ENCODE measurements at places on chromosomes 7 and 10.

GRCh38 chr10:122326385-122326784 lies 48.1 kb upstream of the PLEKHA1 start:
- no peak for DNase-seq

DNA sequence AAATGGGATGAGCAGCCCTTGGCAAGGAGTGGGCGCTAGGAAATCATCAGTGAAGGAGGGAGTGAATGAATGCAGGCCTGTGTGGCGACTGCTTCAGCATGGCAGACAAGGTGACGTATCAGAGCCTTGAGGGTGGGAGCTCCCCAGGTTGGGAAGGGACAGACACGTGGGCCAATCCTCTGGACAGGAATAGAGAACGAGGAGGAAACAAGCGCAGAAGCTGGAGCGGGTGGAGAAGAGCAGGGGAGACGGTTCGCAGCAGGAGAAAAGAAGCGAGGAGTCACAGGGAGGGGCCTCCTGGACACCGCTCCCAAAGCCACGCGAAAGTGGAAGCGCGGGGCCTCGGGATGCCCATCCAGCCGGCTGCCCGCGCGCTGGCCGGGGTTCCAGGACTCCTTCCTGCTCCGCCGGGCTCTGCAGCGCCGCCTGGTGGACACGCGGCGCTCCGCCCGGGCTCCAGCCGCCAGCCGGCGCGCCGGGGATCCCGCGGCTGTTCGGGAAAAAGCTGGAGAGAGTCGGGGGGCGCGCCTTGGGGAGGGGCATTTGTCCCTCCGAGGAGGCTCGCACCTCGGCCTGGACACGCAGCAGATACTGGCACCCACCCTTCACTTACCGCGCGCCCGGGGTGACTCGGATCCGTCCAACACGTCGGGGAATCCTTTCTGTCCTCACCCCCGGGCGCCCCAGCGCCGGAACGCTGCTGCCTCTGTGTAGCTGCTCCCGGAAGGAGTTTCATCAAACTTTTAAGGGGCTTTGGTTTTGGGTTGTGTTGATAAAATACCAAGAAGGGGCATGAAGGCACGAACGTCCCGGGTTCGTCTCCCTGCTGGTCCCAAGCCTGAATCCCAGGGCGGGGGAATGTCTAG lies 6.3 kb downstream of the ZNF503 start:
- DNase-seq, result no peak

- no peak for DNase-seq
Measured at GRCh38 chr7:75639071-75639885, 99.5 kb downstream of the HIP1 start.

DNA sequence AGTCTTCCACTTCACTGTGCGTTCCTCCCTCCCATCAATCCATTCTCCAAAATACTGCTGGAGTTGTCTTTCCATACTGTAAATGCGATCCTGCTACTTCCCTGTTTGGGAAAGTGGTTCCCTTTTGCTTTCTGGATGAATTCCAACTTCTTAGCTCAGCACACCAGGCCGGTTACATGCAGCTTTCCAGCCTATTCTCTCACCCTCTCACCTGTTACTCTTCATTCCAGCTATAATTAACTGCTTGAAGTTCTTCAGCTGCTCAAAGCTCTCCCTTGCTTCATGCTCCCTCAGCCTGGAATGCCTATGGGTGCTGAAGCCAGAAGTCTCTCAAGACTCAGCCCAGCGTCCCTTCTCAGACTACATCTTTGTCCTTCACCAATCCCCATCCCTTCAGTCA lies 6.0 kb upstream of the ZNRF2 start:
- no peak for DNase-seq

DNA sequence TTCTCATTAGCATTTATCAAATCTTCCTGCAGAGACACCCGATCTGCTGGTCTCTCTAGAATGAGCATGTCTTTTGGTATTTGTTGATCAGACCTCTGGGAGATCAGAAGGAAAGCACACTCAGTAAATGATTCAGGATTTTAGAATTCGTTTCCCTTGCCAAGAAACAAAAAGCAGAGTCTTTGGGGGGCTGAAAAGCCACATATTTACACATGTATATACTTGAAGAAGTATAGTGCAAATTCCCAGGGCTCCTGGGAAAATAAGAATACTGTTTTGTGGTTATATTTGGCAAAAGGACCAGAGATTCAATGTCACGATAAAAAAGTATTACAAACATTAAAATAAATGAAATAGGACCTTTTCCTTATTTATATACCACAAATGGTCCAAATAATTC lies 100.2 kb downstream of the AGMO start:
- no peak for DNase-seq

DNA sequence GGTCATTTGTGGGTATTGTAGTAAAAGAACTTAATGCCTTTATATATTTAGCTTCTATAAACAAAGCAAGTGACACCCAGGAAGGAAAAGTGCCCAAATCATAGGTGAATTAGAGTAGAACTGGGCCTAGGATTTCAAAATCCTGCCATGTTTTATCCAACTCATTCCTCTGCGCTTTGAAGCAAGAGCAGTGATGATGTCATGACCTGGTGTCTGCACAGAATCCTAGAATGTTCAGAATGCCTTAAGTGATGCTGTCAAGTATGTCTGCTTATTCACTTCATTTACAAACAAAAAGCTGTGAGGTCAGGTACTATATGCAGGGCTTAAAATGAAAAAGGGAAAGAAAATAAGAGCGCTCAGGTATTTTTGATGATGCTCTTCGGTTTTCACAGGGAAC lies 737.2 kb upstream of the ANKRD30A start:
- no peak for DNase-seq

DNA sequence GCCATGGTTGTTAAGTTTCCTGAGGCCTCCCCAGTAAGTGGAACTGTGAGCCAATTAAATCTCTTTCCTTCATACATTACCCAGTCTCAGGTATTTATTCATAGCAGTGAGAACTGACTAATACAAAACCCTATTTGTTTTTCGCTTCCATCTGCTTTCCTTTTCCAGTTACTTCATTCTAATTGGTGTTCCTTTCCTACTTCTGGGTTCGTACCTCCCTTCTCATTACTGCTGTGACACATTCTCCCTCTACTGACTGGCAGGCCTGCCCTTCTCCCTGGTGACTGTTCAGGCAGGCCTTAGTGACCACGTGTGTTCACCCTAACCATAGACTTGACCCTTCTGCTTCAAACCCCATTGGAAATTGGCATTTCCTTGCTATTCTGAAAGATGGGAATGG lies 37.7 kb downstream of the MTURN start:
- no peak for DNase-seq

DNA sequence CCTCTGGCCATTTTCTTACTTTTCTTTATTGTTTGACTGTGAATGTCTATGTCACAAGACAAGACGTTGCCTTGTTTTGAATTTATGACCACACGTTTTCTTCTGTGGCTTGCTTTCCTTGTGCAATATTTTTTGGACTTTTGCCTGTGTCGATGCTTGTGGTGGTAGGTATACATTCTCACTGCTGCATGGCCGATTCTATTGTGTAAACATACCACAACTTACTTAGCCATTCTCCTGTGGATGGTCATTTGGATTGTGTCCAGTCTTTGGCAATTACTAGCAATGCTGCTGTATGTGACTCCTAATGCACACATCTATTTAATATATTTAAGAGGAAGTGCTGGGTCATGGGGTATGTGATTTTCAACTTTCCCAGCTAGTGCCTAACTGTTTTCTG lies 18.0 kb upstream of the DLG5 start:
- DNase-seq, result no peak

- DNase-seq, result no peak
Measured at GRCh38 chr7:42831006-42831717, 80.7 kb downstream of the C7orf25 start.

- no peak for DNase-seq
Measured at GRCh38 chr10:32326119-32326518, 20.8 kb downstream of the EPC1 start.

- no peak for DNase-seq
Measured at GRCh38 chr7:107606303-107606702, 26.3 kb downstream of the BCAP29 start.

- no peak for DNase-seq
Measured at GRCh38 chr10:88538048-88538447, 45.1 kb downstream of the RNLS start.

- DNase-seq, result no peak
Measured at GRCh38 chr7:128911423-128912031, 1.0 kb upstream of the KCP start.

DNA sequence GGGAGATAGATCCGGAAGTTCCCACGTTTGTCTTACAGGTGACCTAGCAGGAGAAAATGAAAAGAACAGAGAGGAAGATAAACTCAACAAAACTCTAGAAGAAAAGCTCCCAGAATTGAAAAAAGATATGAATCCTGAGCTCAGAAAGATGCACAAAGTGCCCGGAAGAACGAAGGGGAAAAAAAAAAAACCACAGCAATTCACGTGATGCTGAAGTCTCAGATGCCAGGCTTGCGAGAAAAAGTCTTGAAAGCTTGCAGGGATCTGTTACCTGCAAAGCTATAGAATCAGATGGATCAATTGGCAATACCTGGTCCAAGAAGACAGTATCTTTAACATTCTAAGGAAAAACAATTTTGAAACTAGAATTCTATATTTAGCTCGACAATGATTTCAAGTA lies 33.5 kb downstream of the CARD11 start:
- no peak for DNase-seq

GRCh38 chr7:15688279-15688626 lies 1.8 kb upstream of the MEOX2 start:
- no peak for DNase-seq

- DNase-seq, result no peak
Measured at GRCh38 chr7:26413007-26413691, 121.5 kb downstream of the SNX10 start.

DNA sequence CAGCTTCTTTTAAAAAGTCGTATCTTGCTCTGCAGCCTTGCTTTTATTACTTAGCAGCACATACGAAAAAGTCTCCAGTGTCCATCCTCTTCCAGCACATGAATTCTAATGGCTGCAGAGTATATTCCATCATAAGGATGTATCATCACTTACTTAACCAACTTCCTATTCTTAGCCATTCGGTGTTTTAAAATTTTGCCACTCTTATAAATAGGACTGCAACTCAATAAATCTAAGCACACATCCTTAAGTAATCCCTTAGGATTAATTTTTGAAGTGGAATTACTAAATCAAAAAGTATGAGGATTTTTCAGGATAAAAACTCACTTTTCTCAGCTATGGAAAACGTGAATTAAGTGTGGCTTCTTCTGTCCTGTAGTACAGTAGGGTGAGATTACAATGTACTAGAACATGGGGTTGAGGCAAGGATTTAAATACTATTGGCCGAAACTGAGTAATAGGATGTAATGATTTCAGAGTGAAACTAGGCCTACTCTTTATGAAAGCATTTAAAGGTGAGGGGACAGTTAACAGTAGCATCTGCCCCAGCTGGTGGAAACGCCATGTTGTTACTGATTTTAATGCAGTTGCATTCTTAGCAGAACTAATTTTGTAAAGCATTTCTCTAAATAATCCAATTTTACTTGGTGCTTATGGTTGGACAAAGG lies 1035.5 kb downstream of the LRMDA start:
- DNase-seq, result no peak

- DNase-seq, result no peak
Measured at GRCh38 chr7:29604702-29605101, 41.1 kb downstream of the PRR15 start.

- DNase-seq, result no peak
Measured at GRCh38 chr10:33664070-33664469, 329.6 kb upstream of the NRP1 start.

DNA sequence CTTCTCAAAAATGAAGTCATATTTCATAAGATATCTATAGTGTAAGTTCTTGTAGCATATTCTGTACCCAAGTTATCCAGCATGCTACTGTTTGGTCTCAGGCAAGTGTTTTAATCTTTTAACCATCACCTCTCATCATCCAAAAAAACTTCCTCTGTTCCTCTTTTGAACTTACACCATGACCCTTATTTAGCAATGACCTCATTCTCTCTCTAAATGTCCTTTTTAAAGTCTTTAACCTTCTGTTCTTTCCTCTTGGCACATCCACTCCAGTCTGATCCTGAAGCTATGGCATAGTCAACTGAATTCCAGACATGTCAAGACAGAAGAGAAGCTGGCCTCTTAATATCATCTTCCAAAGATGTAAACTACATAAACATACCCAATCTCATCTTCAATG lies 26.2 kb downstream of the PPP3CB start:
- no peak for DNase-seq

DNA sequence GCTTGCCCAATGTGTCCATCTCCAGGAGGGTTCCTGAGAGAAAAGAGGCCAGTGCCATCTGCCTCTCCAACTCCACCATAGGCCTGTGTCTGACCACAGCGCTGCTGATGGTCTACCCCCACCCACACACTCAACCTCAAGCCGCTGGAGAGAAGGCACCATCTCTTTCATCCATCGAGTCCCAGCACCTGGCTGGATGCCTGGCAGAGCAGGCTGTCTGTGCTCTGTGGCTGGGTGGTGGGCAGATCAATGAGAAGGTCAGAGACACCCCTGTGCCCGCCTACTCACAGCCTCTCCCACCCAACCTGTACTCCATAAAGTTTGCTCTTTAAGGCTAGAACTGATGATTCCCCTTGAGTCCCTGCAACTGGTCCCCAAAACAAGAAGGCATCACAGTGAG lies 58.0 kb downstream of the CLRN3 start:
- DNase-seq, result no peak

DNA sequence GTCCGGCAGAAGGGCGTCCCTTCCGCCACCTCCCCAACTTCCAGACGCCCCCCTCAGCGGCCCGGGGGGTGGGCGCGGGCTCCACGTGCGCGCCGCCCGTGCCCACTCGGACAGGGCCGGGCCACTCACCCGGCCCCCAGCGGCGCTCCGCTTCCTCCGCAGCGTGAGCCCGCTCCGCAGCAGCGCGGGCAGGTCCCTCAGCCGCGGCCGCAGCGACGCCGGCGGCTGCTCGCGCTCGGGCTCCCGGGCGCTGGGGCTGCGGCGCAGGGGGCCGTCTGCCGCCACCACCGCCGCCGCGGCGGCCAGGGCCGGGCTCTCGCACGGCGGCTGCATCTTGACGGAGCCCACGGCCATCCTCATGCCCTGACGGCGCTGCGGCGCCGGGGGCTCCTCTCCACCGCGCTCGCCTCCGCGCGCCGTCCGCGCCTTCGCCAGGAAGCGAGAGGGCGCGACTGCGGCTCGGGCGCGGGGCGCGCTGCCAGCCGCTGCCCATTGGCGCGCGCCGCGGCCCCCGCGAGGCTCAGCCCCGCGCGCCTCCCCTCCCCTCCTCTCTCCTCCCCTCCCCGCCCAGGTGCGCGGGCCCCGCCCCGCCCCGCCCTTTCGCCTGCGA lies at the start of gene RAPGEF5:
Gene RAPGEF5 (minus strand): TSS at position 454 of the 610 bp plus-strand sequence. CDS start 94 bp downstream, at position 360.
- DNase-seq, result peak; percentile 23

DNA sequence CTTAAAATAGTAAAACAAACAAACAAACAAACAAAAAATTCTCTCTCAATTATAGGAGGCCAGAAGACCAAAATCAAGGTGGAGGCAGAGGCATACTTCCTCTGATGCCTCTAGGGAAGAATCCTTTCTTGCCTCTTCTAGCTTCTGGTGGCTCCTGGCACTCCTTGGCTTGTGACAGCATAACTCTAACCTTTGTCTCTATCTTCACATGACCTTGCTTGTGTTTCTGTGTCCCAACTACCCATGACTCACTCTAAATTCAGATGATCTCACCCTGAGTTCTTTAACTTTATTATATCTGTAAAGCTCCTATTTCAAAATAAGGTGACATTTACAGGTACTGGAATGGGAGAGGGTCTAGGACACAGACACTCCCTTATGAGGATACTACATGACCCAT lies 88.3 kb upstream of the ANTXRL start:
- DNase-seq, result no peak

GRCh38 chr10:26334232-26334931 lies 103.8 kb upstream of the APBB1IP start:
- DNase-seq, result no peak

- no peak for DNase-seq
Measured at GRCh38 chr7:96238474-96238873, 83.4 kb downstream of the SLC25A13 start.

GRCh38 chr7:158500651-158501052 lies 87.0 kb downstream of the PTPRN2 start:
- no peak for DNase-seq
